Ureter (tissue), 1 donor: ENCODE measurements at places on chromosomes 2 and 18. TPM values are rescaled to one million over a fixed set of nuclear protein-coding genes. Genes with fewer than 3 reads are reported as not detected.

GRCh38 chr2:152402780-152403759 is 68.1 kb downstream of the FMNL2 start:
- no peak for DNase-seq

GRCh38 chr2:8538931-8539621 is 142.8 kb upstream of the ID2 start:
- peak; percentile 42 for DNase-seq

DNA sequence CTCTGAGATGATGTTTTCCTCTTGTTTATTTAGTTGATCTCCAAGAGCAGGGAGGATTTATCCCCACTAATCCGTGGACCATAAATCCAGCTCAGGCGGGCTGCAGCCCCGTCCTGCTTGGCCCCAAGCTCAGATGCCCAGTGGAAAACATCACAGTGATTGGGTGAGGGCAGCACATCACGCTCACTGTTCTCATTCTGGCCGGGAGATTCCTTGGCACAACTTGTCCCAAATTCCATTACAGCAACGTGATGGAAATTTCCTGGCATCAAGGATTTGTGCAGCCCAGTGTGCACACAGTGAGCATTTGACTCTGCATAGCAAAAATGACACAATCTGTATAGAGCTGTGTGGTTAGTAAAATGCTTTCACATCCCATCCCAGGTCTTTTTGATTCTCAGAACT is 96.8 kb downstream of the VAPA start:
- DNase-seq = peak; percentile 81

DNA sequence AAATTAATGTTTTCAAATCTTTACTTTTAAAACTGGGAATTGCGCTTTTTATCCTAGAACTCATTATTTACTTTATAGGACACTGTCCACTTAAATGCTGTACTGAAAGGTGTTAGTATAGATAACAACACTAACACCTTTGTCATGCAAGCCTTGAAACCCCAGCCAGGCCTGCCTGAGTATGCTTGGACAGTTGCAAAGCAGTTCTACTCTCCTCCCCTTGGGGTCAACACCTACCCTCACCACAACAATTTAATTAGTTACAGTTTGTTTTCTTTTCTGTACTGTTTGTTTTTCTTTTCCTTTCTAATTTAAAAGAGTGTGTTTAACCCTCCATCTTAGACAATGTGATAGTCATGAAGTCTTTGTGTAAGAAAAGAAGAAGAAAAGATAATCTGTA is 18.9 kb upstream of the FAM98A start:
- DNase-seq = no peak

DNA sequence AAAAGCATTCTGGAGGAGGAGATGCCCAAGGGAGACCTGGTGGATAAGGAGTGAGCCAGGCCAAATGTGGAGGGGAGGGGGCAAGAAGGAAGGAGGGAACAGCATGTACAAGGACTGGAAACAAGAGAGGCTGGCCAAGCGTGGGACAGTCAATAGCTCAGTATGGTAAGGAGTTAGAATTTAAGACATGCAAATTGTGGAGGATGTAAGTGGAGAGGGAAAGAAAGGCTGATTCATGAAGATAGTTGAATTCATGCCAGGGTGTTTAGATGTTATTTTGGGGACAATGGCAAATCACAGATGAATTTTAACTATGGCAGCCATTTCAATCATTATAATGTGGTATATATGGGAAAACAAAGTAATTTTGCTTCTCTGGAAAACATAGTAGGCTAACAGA is 462.3 kb downstream of the MEIS1 start:
- DNase-seq = no peak

DNA sequence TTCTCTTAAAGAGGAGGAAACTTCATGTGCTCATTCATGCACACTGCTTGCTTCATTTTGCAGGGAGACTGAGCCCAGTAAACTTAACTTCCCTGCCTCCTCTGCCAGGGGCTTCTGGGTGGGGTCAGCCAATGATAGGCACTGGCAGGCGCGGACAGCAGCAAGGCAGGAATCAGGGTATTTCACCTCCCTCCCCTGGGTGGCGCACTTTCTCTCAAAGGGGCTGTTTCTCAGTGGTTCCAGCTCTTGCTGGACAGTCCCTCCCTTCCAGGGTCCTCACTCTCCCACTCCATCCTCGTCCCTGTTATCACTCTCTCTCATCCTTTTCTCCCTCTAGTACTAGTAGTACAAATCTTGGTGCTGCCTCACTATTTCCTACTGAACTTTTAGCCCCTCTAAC is 320.5 kb upstream of the ZNF521 start:
- DNase-seq = no peak

- DNase-seq = no peak
Observed at GRCh38 chr2:78397198-78397597, 628.3 kb upstream of the REG3G start.

DNA sequence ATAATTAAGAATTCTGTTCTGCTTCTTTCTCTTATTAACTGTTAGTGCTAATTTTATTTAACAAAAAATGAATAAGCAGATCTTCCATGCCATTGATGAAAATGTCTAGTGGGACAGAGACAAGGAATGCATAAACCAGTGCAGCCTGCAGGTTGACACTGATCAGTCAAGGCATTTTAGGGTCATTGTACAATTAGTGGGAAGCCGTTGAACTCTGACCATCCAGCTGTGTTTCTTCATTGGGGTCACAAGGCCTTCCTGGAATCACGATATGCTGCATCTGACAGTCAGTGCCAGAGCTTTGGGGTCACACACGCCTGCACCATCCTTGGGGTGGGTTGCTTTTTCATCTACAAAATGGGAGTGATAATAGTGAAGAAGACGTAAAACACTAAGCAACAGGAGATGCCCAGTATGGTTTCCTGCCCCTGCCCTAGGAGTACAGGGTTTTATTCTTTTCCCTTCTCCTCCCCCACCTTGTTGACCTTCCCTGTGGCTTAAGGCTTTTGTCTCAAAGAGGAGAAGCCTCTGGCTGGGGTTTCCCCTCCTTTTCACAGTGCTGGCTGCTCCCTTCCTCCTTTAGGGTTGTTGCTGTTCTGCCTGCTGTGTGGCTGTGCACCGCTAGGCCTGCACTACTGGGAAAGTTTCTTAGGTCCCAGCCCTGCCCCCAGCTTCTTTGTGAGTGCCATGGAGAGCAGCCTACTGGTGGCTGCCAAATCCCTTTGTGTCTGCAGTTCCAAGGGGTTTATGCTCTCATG is 245.6 kb downstream of the TPGS2 start:
- no peak for DNase-seq

HDHD2 gene
- 46.9 TPM for total RNA-seq

DNA sequence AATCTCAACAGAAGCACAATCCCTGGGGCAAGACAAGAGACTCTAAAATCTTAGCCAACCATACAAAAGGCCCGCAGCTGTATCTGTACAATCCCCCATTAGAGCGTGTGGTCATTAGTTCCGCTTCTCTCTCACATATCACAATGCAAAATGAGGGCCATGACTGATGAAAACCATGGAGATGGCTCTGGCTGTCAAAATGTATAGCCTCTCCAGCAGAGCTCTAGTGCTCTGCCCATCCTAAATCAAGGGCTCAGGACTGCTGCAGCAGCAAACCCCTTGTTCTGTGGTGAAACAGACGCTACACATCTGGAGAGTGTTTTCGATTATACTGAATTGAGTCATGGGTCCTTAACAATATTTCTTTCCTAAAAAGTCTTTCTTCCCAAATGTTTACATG is 221.0 kb downstream of the PID1 start:
- DNase-seq = no peak

- DNase-seq = no peak
Observed at GRCh38 chr2:37827911-37828511, 97.1 kb upstream of the RMDN2 start.

- peak; percentile 42 for DNase-seq
Observed at GRCh38 chr2:240925191-240925567, 19.0 kb downstream of the CROCC2 start.

GRCh38 chr2:168752361-168752760 is 50.1 kb upstream of the NOSTRIN start:
- DNase-seq = no peak

- DNase-seq = no peak
Observed at GRCh38 chr2:170324640-170325046, 146.7 kb downstream of the MYO3B start.

DNA sequence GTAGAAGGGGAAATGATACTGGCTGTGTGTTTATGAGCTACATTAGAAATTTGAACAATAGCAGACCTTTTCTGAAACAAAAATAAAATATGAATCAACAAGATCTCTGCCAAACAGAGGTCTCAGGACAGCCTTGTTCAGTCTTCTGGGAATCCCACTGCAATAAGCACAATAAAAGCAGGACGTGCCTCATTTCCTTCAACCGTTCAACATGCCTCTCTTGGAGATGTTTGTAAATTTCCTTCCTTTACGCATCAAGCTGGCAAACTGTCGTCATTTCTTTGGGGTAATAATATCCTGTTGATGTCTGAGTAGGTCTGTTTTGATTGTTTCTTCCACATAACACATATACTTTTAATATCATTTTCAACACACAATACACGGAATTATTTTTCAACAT is 77.2 kb downstream of the TCF4 start:
- no peak for DNase-seq

DNA sequence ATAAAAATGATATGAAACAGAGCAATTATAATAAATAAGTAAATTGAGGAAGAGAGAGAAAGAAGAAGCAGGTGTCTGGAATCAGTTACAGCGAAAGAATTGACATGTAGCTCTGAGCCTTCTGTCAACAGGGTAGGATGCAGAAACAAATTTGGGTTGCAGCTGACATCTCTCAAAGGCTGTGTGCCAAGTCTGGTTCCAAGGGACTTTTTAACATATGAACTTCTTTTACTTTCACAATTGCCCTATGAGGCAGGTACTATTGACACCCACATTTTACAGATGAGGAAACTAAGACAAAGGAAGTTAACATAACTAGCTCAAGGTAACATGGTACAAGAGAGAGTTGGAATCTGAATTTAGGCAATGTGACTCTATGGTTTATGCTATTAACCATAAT is 260.0 kb downstream of the ASXL3 start:
- DNase-seq = no peak

DSG1 gene
- total RNA-seq = 0.13 TPM

DNA sequence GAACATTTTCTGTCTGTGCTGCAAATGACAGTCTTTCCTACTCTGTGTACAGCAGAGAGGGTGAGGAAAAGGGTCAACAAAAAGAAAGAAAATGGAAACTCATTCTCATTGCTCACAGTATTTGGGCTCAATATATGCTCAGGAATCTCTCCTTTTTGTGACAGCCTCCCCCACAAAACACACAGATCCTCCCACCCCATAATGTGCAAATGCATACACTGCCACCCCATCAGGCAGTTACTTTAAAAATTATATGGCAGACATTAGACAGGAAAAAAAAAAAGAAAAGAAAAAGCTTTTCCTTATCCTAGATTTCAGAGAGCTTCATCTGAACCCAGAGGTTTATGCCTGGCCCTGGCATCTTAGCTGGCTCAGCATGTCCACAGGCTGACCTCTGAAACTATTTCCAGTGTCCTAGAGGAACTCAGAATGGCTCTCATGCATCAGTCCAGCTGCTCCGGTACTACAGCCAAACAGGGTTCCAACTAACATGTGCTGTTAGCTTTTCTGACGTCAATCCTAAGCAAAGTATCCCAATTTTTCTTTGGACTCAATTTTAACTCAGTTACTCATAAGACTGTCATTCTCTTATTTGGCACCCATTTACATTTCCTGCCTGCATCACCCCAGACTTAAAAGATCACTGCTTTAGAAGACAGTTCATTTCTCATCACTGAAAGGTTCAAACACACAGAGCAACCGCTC is 105.9 kb downstream of the RBMS1 start:
- no peak for DNase-seq
